T47D (cell line): ENCODE measurements at places on chromosomes 13 and 19.

DNA sequence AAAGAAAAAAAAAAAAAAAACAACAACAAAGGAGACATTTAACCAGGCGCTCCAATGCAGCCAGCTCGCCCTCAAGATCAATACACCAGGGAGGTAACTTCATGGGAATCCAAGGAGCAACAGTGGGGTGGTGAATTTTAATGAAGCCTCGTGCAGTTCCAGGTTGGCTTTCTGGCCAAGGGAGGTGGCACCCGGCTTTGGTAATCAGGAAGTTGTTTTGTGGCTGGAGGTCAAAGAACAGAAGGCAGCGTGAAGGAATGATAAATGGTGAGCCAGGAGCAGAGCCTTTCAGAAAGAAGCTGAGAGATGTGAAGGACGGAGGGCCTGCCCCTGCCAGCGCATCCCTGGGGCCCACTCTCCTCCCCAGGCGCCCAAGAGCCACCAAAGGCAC, 188.2 kb upstream of the TSC22D1 start:
- no peak for DNase-seq

DNA sequence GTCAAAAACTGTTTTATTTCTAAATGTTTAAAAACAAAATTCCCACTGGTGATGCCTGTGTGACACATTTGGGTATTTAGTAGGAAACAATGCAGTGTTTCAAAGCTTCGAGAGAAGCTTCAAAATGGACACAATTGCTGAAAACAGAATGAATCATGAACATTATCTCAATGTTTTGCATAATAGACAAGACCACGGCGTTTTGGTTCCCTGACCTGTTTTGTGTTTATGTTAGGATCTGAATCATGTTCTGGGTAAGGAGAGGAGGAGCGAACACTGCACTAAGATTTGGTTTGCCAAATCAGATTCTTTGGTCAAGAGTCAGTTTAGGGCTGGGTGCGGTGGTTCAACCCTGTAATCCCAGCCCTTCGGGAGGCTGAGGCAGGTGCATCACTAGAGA, 42.2 kb downstream of the IFT88 start:
- DNase-seq, result no peak

GRCh38 chr19:51137792-51138425, 4.2 kb upstream of the SIGLEC7 start:
- no peak for DNase-seq

DNA sequence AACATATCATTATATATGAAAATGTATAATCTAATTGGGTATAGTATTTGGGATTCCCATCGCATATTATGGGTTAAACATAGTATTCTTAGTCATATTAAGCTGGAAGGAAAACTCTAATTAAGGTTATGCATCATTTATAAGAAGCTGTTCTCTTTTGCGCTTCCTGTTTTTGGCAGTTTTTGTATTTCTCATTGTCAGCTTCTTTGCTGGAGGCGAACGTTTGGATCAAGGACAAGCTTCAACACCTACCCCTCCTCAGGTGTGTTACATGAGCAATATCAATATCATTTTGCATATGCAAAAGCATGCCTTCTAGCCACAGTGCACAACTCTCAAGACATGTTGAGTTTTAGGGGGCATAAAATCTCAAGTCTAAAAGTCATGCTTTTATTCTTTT, 439.8 kb downstream of the TDRD3 start:
- DNase-seq, result no peak

DNA sequence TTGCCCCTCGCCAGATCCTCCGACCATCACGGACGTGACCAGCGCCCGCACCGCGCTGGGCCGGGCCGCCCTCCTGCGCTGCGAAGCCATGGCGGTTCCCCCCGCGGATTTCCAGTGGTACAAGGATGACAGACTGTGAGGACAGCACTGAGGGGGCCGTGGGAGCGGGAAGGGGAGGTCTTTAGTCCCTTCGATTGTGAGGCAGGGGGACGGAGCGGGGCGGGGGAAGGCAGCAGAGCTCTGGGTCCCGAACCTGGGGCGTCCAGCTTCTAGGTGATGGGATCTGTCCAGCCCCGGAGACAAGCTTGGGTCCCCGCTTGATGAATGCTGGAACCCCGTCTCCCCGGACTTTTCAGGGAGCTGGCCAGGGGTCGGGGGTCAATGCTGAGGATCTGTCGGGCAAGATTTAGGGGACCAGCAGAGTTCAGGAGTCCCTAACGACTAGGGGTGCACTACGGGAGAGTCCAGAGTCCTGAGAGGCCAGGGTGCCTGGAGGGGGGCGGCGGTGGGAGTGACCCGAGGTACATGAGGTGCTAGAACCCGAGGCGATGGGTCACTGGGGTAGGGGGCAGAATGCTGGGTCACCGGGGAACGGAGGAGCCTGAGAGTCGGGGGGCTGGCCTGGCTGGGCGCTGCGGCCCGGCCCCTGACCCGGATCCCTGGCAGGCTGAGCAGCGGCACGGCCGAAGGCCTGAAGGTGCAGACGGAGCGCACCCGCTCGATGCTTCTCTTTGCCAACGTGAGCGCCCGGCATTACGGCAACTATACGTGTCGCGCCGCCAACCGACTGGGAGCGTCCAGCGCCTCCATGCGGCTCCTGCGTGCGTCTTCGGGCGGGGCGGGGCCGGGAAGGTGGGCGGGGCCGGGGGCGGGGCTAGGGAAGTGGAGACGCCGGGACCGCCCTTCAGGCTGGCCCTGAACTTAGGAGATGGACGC, 14.6 kb downstream of the VSIG10L start:
- no peak for DNase-seq

GRCh38 chr19:2755811-2756210, 16.0 kb upstream of the SLC39A3 start:
- DNase-seq, result no peak

DNA sequence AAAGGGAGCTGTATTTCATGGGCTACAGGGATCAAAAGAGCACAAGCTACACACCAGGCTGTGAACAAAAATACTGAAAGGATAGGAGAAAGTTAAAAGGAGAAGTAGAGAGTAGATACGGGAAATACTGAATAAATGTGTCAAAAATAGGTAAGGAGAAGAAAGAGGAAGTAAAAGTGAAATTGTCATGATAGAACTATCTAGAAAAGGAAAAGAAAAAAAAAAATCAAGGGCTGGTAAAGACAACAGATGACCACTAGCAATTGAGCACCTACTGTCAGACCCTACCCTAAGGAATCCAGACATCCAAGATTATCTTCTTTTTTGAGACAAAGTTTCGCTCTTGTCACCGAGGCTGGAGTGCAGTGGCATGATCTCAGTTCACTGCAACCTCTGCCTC, 4.8 kb downstream of the RUBCNL start:
- no peak for DNase-seq

- peak; percentile 49 for DNase-seq
Observed at GRCh38 chr19:46537136-46538097, 41.8 kb upstream of the PNMA8B start.

GRCh38 chr13:32829269-32829668, 187.0 kb upstream of the KL start:
- no peak for DNase-seq

GRCh38 chr19:38030686-38031422, 123.8 kb downstream of the SIPA1L3 start:
- DNase-seq, result no peak

DNA sequence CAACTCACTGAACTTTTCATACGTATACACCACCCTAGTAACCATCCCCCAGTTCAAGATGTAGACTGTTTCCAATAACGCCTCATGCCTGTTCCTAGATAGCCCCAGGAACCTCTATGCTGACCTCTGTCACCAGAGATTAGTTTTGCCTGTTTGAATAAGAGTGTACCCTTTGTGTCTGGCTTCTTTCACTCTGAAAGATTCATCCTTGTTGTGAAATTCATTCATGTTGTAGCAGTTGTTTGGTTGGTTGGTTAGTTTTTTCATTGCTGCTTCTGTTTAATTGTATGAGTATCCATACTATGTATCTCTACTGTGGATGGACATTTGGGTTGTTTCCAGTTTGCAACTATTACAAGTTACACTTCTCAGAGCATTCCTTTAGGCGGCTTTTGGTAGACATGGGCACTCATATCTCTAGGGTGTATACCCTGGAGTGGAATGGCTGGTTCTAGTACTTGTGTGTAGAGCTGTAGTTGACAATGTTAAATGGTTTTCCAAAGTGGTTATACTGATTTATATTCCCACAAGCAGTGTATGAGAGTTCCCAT, 1.6 kb downstream of the RNASEH2B start:
- no peak for DNase-seq

DNA sequence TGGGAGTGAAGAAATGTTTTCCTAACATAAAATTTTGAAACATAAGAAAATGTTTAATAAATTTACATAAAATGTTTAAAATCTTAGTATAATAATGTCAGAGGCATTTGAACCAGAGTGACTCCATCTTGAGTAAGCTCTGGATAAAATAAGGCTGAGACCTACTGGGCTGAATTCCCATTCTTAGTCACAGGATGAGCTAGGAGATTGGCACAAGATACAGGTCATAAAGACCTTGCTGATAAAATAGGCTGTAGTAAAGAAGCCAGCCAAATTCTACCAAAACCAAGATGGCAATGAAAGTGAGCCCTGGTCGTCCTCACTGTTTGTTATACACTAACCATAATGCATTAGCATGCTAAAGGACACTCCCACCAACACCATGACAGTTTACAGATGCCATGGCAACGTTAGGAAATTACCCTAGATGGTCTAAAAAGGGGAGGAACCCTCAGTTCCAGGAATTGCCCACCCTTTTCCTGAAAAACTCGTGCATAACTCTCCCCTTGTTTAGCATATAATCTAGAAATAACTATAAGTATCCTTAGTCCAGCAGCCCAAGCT, 1184.0 kb downstream of the UQCRFS1 start:
- DNase-seq, result no peak

GRCh38 chr13:76036176-76036575, 400.0 kb downstream of the LMO7 start:
- DNase-seq, result no peak

GRCh38 chr13:36418022-36418805, 14.1 kb upstream of the CCNA1 start:
- DNase-seq, result no peak

- no peak for DNase-seq
Observed at GRCh38 chr13:27810461-27810860, 18.2 kb downstream of the GSX1 start.

DNA sequence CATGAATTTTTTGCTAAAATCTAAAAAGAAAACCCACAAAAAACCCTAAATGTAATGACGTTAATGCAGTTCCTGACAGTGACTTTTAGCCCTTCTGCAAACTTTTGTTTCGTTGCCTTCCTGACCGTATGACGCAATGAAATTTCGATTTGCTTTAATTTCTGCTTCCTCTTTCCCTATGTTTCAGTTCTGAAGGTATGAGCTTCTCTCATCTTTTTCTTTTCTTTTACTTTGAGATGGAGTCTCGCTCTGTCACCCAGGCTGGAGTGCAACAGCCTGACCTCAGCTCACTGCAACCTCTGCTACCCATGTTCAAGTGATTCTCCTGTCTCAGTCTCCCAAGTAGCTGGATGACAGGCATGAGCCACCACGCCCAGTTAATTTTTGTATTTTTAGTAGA, 6.1 kb upstream of the LILRA5 start:
- no peak for DNase-seq

GRCh38 chr13:95505265-95505664, 47.3 kb upstream of the CLDN10 start:
- peak; percentile 9 for DNase-seq

GRCh38 chr19:12126707-12127106, 13.4 kb downstream of the ZNF20 start:
- DNase-seq, result peak; percentile 36

GRCh38 chr13:27573265-27573664, 47.1 kb downstream of the LNX2 start:
- no peak for DNase-seq

DNA sequence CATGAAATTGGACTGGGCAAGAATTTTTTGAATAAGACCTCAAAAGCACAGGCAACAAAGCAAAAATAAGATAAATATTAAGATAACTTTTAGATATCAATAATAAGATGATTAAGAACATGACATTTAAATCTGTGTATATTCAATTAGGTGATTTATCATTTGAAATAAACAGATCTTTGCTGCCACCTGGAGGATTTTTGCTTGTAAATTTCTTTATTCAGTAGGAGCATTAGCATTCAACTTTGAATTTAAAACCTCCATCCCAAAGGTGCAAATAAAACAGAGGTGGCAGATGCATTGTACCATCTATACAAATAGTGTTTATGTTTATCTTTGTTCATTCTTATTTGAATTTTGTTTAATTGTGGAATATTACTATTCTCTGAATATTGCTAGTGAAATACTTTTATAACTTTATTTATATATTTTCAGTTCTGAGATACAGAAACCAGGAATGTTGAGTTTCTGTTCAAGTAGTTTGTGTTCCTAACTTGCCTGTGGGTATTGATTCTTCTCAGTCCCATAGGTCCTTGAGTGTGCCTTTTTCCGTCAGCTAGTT, 20.9 kb downstream of the COG6 start:
- DNase-seq, result peak; percentile 58

DNA sequence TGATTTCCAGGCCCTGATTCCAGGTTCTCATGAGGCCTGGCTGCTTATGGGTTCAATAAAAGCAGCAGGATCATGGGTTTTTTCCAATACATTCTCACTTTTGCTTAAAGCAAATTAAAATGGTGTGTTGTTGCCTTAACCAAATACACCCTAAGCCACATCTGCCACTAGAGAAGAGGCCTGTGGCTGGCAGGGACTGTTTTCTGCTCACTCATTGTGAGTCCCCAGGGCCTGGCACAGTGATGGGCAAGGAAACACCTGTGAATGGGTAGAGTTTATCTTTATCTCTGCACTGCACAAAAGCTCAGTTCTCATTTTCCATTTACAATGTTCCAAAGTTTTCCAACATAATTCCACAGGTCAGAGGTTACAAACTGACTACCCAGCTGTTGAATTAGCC, 726.0 kb downstream of the UQCRFS1 start:
- DNase-seq, result no peak

- no peak for DNase-seq
Observed at GRCh38 chr13:56501750-56502149, 639.0 kb upstream of the PRR20A start.

DNA sequence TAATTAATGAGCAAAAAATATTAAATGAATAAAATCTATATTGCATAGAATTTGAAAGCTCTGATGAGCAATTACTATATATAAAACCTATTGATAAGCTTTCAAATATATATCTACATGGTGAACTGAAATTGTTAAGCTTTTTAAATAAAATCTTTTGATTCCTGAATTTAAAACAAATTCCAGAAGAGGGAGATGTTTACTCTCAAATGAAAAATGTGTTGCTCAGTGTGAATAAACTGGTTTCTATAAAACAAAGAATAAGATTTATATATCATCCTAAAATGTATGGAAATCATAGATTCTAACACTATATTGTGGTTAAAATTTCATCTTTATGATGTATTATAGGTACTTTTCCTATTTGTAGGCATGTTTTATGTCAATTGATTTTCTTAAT, 171.5 kb upstream of the SLITRK6 start:
- DNase-seq, result no peak

GRCh38 chr19:37505958-37506386, 767 bp upstream of the ZNF793 start:
- peak; percentile 2 for DNase-seq
